ENCODE measurements at places on chromosomes 2 and 18.
A peak's percentile ranks its signal among the peaks of the same experiment; 100 is the strongest.

DNA sequence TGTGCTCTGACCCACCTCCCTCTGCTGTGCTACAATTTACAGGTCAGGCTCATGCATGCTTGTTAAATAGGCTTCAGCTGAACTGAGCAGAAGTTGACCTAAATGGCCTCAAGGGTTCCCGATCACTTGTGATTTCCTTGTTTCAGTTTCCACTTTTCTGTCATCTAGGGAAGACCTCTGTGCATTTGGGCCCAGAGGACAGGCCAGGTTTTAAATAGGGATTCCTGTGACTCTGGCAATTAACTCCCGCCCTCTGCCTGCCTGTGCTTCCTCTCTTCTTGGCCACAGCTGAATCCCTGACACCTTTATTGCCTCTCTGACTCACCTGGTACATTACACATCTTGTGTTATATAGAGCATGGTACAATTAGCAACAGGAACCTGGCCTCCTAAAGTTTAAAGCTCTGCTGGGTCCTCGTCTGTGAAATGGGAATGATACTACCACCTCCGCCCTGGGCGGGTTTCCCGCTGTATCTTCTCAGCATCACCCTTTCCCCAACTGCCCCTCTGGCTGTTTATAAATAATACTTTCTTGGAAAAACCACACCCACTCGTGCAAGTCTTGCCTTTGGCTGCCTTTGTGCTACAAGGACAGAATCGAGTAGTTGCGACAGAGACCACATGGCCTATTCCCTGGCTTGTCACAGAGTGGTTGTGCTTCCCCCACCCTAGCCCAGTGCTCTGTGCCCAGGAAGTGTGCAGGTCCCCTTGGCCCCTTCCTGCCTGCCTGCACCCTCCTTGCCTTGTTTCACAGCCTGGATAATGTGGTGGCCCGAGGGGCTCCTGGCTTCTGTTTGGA, 7.9 kb downstream of the CABLES1 start:
- DNase-seq: peak; percentile 61

DNA sequence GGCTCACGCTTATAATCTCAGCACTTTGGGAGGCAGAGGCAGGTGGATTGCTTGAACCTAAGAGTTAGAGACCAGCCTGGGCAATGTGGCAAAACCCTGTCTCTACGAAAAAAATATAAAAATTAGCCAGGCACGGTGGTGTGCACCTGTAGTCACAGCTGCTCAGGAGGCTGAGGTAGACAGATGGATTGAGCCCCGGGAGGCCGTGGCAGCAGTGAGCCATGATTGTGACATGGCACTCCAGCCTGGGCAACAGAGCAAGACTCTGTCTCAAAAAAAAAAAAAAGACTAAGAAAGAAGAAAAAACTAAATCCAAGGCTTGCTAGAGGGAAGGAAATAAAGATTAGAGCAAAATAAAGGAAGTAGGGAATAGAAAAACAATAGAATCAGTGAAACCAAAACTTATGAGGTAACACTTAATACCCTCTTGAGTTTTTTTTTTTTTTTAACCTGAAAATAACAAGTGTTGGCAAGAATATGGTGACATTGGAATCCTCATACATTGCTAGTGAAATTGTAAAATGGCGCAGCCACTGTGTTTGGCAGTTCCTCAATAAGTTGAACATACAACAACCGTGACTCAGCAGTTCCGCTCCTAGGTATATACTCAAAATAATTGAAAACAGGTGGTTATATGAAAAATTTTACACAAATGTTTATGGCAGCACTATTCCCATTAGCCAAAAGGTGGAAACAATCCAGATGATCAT, 85.2 kb downstream of the EML4 start:
- DNase-seq: no peak

DNA sequence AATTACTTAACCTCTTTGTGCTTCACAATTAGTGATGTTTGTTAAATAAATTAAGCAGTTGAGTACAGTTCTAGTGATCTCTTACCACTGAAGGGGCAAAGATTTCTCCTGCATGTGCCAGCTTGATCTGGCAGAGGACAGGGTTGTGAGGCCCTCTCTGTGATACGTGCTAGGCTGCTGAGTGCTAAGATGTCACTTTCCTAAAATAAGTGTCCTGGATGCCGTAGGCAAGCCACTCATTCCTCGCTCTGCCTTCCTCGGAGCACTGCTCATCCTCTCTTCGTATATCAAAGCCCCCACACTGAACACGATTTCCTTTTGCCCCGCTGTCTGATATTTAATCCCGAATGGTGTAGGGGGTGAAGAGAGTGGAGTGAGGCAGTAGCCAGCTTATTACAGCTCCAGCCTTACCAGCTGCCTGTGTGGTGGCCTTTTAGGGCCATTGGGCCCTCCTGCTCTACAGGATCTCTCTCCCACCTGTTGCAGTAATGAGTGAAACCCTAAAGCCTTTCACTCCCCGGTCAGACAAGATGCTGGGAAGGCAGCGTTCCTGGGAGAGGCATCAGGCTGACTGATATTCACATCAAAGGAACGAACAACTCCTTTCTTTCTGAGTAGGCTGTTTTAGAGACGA, 40.5 kb downstream of the PTPRM start:
- DNase-seq: peak; percentile 48

- DNase-seq: no peak
These were observed 35.7 kb downstream of the REEP1 start for GRCh38 chr2:86301711-86302202.

DNA sequence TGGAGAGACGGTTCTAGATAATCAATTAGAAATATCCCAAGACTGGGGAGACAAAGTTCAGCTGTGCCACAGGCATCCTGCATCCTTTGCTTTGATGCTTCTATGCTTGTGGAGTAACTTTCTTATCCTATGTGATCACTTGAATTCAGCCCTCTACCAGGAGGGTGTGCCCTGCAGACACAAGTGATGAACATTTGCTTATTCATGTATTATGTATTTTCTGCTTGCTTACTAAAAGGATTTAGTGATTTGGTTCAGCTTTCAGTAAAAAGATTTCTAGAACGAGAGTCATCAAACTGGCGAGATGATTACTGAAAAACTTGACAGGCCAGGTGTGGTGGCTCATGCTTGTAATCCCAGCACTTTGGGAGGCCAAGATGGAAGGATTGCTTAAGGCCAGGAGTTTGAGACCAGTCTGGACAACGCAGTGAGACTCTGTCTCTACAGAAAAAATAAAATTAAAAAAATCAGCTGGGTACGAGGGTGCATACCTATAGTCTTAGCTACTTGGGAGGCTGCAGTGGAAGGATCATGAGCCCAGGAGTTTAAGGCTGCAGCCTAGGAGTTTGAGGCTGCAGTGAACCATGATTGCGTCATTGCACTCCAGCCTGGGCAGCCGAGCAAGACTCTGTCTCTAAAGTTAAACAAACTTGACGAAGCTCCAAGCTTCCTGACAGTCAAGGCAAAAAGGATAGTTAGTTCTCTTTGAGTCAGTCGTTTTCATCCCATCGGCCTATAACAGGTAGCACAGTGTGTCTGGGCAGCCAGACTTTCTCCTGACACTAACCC, 13.3 kb downstream of the HK2 start:
- no peak for DNase-seq

- no peak for DNase-seq
These were observed 126.1 kb downstream of the HNMT start for GRCh38 chr2:138090330-138090729.
